Right ventricle myocardium superior (tissue), 1 donor: ENCODE measurements at places on chromosomes 16 and 17. TPM values are rescaled to one million over a fixed set of nuclear protein-coding genes. Genes with fewer than 3 reads are reported as not detected.

DNA sequence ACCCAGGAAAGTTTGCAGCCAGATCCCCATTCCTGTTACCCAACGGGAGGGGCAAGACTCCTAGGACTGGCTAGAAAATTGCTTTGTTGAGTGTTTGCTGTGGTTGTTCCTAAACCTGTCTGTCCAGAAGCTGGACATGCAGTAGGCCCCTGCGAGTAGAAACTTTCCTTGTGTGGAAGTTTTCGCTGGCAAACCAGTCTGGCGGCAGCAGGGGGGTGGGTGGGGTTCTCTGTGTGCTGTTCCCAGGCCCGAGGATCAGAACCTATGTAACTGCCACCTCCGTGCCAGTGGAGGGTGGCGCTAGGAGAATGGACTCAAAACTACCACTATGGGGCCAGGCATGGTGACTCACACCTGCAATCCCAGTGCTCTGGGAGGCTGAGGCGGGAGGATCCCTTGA, 9.2 kb downstream of the SGSM2 start:
- DNase-seq, result no peak

GRCh38 chr17:7313890-7314718, 1.1 kb downstream of the GPS2 start:
- no peak for DNase-seq

GRCh38 chr16:17724242-17724898, 253.6 kb upstream of the XYLT1 start:
- no peak for DNase-seq

DNA sequence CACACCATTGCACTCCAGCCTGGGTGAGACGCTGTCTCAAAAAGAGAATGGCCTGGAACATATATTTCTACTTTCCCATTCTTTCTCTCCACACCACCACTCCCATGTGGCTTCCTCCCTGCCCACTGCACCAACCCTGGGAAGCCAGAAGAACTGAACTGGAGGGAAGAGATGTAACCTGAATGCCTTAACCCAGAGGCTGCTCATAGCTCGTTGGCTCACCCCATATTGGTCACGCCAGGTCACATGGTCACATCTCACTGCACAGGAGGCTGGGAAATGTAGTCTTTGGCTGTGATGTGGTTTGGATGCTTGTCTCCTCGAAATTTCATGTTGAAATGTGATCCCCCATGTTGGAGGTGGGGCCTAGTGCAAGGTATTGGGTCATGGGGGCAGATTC, 5.9 kb upstream of the DNAH17 start:
- DNase-seq, result no peak

DNA sequence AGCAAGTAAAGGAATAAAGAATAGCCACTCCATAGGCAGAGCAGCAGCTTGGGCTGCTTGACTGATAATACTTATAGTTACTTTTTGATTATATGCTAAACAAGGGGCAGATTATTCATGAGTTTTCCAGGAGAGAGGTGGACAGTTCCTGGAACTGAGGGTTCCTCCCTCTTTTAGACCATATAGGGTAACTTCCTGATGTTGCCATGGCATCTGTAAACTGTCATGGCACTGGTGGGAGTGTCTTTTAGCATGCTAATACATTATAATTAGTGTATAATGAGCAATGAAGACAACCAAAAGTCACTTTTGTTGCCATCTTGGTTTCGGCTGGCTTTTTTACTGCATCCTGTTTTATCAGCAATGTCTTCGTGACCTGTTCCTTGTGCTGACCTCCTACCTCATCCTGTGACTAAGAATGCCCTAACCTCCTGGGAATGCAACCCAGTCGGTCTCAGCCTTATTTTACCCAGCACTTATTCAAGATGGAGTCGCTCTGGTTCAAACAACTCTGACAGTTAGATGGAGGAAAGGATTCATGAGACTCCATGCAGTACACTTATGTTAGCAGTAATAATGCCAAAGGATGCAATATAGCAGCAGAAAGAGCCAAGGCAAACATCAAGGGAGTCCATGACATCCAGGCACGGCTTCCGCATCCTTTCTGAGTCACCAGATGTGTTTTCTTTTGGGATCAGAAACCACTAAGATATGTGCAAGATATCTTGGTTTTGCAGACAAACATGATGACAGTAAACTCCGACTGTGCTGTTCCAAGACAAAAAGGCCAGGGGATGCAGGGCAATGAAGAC, 55.8 kb upstream of the B4GALNT2 start:
- no peak for DNase-seq

Gene CCR7
- total RNA-seq, result not detected

Gene C17orf100
- total RNA-seq, result 0.48 TPM

Gene IKZF3
- 0.22 TPM for total RNA-seq
